ENCODE measurements at places on chromosomes 11 and 22.

GRCh38 chr22:39656495-39657490, 86.2 kb downstream of the CACNA1I start:
- no peak for DNase-seq

GRCh38 chr11:112345706-112346105, 85.0 kb upstream of the PLET1 start:
- DNase-seq: no peak

DNA sequence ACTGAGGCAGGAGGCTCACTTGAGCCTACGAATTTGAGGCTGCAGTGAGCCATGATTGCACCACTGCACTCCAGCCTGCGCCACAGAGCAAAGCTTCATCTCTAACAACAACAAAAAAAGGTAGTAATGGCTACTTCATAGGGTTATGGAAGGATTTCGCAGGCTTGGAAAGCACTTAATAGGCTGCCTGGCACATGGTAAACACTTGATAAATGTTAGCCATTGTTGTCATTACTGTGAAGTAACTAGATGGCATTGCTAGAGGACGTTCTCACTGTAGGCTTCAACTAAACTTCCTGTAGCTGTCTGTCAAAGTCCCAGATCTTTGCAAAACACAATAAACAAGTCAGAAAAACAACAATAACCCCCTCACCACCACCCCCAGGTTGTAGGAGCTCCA, 357.2 kb upstream of the NARS2 start:
- DNase-seq: no peak

GRCh38 chr11:102393272-102393730, 46.3 kb downstream of the BIRC2 start:
- DNase-seq: no peak

GRCh38 chr11:23851216-23851615, 645.6 kb upstream of the LUZP2 start:
- no peak for DNase-seq

DNA sequence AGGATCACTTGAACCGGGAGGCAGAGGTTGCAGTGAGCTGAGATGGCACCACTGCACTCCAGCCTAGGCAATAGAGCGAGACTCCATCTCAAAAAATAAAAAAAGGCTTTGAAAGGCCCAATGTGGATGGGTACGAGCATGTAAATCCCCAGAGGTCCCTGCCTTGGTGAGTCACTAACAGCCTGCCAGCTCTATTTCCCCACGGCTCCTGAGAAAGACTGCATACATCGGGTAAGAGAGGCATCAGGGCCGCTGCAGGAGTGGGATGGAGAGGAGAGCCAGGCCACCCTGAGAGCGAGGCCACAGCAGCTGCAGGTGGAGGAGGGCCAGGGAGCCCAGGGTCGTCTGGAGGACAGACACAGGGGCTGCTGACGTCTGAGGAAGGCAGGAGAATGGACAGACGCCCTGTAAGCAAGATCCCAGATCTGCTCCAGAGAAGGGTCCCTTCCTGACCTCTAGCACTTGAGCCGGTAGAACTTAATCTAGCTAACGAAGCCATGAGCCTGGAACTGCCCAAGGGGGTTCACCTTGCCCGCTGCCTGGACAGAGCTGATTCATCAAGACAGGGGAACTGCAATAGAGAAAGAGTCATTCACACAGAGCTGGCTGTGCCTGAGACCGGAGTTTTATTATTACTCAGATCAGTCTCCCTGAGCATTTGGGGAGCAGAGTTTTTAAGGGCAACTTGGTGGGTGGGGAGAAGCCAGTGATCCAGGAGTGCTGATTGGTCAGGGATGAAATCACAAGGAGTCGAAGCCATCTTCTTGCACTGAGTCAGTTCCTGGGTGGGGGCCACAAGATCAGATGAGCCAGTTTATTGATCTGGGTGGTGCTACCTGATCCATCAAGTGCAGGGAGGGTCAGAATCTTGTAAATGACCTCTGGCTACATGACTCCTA, 5.1 kb upstream of the KRTAP5-9 start:
- no peak for DNase-seq

GRCh38 chr11:119375337-119376196, 5.9 kb downstream of the USP2 start:
- peak; percentile 64 for DNase-seq

DNA sequence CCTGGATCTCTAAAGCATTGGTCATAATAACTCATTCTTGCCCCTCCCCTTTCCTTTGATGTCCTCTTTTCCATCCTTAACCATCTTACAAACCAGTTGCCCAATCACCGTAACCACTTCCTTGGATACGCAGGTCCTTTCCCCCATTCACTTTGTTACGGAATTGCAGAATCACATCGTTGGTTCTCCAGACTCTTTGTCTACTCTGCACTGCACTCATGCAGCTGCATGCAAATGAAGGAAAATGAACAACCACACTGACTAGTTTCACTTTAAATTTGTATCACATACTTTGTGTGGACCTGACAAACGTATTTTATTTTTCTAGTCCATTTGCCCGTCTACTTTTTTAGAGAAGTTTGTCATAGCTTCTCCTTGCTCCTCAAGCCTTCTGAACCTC, 69.9 kb downstream of the SLC5A12 start:
- no peak for DNase-seq

- no peak for DNase-seq
Measured at GRCh38 chr11:65003282-65003681, 6.5 kb upstream of the BATF2 start.

DNA sequence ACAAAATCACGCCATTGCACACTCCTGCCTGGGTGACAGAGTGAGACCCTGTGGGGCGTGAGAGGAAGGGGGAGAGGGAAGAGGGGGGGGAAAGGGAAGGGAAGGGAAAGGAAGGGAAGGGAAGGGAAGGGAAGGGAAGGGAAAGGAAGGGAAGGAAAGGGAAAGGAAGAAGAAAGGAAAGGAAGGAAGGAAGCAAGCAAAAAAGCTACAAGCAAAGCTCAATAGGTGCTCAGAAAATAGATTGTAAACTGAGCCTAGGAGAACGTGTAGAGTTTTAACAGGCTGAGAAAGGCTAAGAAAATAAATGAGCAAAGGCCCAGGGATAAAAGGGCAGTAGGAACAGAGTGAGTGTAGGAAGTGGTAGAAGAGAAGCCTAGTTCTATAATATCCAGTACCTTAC, 30.8 kb upstream of the GDPD4 start:
- no peak for DNase-seq

DNA sequence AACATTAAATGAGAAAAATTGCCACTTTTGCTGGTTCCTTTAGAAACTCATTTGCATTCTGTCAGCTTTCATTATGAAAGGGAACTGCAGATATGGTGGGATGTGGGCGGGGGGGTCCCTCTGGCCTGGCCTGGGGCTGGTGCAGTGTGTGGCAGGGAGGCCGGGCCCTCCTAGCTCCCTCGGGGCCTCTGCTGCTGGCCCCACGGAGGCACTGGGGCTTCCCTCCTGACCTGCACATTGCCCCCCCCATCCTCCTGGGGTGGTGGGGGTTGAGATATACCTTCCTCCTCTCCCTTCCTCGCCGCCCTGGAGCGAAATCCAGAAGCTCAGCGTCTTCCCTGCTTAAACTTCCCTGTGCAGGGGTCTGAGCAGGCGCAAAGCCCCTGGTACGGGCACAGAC, 1005.9 kb downstream of the BRD1 start:
- DNase-seq: peak; percentile 50

DNA sequence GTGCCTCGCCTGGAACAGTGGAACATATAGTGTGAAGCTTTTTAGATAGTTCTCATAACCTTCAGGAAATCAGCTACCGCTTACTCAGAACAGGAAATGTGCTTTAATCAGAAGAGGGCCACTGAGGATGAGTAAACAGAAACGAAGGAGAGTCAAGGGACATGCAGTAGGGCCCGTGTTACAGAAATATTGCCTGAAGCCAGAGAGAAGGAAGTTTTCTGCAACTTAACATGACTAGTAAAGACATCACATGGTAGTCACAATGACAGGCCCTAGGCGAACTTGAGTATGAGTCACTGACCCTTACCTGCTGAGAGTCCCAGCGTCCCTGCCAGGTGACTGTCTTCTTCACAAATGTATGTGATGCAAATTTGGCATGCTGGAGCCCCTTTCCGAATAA, 39.4 kb downstream of the CARD18 start:
- DNase-seq: no peak

GRCh38 chr11:117071344-117071787, 26.9 kb downstream of the SIK3 start:
- no peak for DNase-seq

DNA sequence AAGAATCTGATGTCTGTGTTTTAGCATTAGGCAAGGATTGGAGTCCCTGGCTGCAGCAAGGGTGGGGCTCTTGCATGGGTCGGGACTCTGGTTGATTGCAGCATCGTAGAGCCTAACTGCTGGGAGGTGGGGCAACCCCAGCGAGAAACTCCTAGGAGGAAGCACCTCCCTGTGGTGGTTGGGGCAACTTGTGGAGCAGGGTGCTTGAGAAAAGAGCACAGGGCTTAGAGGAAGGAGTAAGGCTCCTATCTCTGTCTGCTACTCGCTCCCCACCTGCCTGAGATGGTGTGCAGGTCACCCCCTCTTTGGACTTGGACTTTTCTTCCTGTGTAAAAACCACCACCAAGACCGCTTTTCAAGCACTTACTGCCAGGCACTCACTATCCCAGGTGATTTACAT, 15.6 kb downstream of the SREBF2 start:
- DNase-seq: no peak

DNA sequence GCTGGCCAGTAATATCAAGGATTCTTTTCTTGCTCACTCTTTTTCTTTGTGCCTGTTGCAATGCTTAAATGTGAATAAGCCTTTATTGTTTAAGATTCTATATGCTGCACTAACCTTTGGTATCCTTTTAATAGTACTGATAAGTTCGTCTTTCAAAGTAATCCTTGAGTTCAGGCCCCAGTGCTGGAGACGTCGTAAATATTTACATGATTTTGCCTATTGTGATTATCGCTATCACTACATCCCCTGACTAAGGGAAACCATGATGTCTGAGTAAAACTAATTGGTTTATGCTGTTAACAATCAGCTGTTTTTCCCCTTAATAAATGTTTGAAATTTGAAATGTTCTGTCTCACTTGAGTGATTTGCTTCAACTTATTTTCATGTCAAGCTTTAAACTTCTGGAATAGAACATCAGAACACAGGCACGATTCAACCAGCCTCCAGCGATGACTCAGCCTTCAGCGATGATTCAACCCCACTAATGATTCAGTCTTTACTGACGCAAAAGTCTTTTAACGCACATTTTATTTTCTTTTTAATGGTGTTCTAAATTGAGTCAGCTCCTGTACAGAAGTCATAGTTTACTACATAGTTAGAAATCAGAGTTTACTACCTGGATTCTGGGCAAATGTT, 3.9 kb downstream of the HTATIP2 start:
- no peak for DNase-seq

- DNase-seq: no peak
Measured at GRCh38 chr11:41982276-41982675, 522.8 kb upstream of the LRRC4C start.

DNA sequence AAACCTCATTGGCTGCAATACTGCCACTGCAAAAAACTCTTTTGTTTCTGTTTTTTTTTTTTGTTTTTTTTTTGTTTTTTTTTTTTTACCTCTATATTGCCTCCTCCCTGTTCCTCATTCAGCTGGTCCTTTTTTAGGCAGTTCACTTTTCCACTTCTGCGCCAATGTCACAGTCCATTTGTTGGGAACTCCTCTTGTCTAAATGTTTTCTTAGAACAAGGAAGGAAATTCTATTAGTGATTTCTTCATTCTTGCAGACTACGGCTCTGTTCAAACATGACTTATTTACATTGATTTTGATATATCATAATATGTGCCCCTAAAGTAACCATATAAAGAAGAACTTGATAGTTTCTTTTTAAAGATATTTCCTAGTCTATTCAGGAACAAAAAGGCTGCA, 2.9 kb downstream of the FAM118B start:
- no peak for DNase-seq

DNA sequence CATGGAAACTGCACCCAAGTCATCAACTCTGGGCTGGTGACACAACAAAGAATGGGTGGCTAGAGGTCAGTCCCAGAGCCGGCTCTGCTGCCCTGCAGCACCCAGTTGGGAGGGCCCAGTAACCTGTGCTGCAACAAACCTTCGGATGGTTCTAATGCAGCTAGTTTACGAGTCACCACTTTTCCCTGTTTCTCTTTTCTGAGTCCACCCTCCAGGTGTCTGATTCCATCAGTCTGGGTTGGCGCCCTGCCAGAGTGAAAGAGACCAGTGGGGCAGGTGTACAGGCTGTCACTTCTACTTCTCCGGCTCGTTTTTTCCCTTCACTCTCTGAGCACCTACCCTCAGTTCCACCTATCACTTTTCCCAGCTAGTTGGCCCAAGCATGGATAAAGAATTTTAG, 572.9 kb downstream of the NTM start:
- DNase-seq: no peak

GRCh38 chr11:66363805-66364535, 7.6 kb downstream of the SLC29A2 start:
- DNase-seq: no peak

DNA sequence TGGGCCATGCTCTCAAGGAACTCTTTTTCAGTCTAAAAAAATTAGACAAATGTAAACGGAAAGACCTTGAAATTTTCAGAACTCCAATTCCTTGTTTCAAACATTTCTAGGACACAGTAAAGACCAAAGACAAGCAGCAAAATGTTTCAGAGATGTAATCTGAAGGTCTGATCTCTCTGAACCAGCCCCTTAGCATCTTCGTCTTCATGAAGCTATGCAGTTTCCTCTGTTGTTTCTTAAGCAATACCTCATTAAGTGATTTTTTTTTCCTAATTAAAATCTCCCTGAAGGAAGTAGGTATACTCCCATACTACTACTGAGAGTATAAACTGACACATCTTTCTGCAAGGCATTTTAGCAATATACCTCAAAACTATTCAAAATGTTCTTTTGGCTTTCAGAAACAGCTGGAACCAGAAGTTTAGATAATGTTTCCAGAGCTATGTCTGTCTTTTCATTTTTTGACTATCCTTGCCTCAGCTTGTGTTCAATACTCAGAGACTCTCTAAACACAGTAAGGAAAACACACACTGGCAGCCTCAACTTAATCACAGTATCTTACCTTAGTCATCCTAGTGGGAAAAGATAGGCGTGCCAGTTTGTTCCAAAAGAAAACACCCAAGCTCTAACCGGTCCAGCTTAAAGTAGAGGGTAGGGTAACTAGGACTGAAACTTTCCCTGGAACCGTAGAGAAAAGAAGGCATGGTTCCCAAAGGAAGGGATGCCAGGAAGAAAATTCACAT, 25.1 kb downstream of the SBF2 start:
- DNase-seq: no peak
